ENCODE measurements at places on chromosomes 4 and X.

- no peak for DNase-seq
Observed at GRCh38 chr4:121698236-121698671, 1.5 kb upstream of the ANXA5 start.

- DNase-seq: no peak
Observed at GRCh38 chr4:2163311-2163821, 78.6 kb downstream of the HAUS3 start.

- DNase-seq: no peak
Observed at GRCh38 chr4:15104825-15105224, 102.5 kb downstream of the CPEB2 start.

DNA sequence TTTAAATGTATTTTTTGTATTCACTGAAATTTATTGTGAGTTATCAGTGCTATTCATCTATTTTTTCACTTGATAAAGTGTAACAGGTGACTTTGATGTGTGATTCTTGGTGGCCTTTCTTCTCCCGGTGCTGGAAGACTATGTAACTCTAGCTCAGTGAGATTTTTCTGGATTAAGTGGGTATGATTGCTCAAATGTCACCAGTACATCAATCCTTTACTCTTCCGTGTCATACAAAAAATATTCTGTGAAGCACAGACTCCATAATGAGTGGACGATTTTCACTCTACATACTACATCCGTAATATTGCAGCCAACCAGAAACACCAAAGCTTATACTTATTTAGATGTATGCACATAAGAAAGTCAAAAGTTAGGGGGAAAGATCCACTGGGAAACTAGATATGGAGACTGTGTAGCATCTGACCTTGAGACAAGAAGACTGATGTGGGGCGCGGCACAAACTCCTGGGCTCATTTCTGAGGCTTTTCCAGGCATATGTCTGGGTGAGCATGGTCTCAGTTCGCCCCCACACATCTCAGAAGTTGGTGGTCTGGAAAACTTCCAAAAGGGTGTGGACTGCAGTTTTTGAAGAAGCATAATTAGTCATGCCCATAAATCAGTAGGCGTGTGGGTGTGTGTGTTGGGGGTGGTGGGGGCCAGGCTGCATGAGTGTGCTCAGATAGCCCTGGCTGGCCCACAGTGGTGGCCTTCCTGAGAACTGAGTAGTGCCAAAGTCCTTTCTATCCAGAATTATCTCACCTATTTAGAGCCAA lies 53.9 kb upstream of the TENM3 start:
- DNase-seq: no peak

DNA sequence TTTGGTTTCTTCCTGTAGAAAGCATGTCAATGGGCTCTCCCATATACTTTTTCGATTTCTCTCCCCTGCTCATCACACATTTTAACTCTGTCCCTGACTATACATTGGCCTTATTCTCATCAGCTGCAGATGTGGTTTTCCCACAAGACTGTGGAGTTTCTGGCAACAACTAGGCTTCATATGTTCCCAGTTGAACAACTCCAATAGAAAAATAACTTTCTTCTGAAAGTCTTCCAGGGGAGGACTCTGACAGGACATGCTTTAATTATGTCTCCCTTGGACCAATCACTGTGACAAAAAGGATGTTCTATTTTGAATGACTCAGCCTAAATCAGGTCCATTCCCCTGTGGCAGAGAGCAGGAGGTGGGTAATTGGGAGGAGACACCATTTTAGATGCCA lies 28.1 kb downstream of the SPANXC start:
- DNase-seq: no peak

- no peak for DNase-seq
Observed at GRCh38 chrX:139759637-139760036, 51.7 kb upstream of the MCF2 start.

GRCh38 chrX:9458516-9459078 lies 6.3 kb upstream of the TBL1X start:
- DNase-seq: no peak

DNA sequence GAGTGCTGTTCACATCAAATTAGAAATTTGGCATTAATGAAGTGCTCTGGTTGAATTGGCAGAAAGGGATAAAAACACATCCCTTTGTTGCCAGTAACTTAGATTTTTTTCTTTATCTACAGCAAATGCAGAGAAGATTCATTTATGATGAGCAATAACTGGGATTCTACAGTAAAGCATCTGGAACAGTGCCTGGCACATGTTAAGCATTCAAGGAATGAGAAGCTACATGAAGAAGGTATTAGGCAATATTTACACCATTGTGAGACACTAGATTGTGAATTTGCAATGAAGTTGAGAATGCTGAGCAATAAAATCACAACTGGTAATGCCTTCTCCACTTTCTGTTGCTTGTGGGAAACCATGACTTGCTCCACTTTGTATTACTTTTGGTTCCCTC lies 33.5 kb downstream of the PCDH19 start:
- DNase-seq: no peak

GRCh38 chrX:126886997-126887396 lies 67.5 kb downstream of the PRR32 start:
- no peak for DNase-seq

- no peak for DNase-seq
Observed at GRCh38 chrX:49844611-49845010, 15.5 kb downstream of the PAGE4 start.

DNA sequence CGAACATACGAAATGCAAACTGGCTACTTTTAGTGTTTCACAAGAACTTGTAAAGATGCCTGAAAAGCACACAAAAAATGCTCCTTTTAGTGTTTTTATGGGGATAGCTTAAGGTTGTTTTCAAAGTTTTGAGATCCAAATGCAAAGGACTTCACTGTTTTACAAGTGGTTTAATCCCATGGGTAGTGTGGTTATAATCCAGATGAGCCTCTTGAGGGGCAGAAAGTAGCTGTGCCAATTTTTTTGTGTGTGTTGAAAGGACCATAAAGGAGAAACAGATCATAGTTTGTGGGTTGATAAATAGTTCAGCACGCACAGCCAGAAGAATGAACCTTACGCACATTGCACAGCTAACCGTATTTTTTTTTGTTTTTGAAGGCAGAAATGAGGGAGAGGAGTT lies 126.9 kb upstream of the GIMD1 start:
- DNase-seq: no peak

DNA sequence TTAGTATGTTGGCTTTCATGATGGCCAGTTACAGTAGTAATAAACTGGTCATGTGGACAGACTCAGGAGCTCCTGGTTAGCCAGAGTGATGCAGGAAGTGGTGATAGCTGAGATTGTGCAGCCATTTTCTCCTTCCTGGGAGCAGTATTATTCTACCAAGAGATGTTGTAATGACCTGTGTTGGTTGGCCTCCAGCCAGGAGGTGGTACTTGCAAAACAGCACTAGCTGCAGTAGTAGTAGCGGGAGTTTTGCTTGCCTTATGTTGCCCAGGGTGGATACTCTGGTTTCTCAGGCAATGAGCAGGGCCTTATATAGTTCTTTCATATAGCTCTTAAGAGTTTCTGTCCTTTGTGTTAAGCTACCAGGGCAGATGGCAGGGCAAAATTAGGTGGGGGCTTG lies 998.8 kb downstream of the GLUD2 start:
- DNase-seq: no peak

DNA sequence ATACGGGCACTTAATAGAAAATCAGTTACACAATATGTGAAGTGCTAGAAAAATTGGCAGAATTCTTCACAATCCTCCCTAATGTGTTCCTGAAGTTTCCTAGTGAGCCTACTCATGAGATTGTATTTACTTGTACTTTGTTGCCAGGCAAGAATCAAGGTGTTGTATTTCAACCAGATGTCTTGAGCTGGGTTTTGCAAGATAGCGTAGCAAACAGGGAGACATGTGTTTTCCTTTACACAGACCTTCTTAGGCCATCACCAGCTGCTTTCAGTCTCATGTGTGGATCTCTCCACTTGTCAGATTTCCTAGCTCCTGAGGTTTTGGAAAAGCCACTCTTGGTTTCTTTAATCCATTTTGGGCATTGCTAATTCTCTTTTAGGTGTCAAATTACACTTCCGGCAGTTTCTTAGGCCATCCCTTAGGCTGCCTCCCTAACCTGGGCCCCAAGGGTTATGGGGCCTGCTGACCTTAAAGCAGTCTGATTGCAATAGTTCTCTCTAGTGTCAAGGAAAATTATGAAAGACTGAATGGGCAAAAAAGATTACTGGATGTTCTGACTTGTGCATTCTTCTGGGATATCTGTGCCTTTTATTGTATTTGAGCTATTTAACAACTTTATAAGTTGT lies 12.2 kb upstream of the EDA start:
- no peak for DNase-seq

Measured in CD4-positive, alpha-beta T cell treated with Interleukin-6 at 100 ng/mL for 8 hours (primary cell).